GM13976 (cell line): ENCODE measurements at places on chromosomes 7 and 10.

DNA sequence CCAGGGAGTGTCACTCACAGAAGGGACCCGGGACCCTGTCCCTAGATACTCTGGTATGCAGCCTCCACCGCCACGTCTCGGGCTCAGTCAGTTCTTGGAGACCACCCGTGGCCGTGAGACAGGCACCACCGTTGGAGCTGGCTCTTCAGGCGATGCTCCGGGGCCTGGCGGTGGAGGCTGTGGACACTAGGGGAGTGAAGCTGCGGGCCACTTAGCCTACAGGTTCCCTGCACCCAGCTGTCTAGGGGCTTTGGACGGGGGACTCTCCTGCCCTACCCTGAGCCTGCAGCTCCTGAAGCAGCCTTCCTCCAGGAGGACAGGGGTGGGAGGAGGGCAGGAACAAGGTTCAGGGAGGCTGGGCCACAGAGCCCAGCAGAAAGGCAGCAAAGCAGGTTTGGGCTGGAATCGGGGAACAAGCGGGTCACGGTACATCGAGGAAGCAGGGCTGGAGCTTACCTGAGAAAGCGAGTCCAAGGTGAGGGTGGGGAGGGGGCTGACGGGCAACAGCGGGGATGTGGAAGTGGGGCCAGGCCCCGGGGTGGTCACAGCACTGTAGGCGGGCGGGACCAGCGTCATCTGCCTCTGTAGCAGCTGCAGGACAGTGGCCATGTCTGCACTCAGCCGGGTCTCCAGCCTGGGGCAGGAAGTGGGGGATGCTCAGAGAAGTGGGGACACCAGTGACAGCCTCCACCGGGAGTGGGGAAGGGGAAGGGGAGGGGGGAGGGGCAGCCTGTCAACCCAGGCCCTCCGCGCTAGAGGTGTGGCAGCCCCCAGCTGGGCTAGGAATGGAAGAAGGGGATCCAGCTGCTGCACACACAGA, 31.5 kb downstream of the KCNH2 start:
- DNase-seq: no peak

DNA sequence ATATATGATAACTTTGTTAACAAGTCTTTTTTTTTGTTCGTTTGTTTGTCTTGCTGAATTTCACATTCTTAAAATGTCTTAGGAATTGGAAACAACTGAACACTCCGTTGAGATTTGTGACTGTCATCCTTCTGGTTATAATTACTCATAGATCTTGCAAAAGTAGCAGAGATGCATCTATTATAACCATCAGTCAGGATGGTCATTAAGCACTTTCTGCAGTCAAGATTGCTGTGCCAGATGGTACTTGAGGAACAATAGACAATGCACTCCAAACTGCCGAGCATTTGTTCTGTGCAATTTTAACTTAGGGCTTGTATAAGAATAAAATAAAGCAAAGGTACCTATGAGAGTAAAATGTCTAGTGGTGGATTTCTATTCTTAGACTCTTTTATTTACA, 710.1 kb upstream of the KCND2 start:
- no peak for DNase-seq

DNA sequence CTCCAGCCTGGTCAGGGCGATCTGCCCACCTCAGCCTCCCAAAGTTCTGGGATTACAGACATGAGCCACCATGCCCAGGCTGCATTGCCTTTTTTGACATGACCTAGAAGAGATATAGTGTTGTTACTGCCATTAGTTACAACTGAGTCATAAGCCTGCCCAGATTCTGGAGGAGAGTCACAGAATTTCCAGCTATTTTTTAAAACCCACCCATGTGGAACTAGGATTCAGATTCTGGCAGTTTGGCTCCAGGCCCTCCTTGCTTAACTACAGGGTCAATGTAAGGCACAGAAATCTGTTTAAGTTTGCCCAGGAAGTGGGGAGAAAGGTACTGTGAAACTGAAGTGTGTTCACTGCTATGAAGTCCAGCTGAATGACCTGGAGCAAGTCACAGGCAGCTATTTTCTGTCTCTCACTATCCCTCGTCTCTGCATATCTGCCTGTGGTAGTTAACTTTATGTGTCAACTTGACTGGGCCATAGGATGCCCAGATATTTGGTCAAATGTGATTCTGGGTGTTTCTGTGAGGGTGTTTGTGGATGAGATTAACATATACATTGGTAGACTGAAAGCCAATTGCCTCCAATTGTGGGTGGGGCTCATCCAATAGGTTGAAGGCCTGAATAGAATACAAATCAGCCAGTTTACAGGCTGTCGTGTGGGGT, 8.4 kb upstream of the MARVELD1 start:
- no peak for DNase-seq

DNA sequence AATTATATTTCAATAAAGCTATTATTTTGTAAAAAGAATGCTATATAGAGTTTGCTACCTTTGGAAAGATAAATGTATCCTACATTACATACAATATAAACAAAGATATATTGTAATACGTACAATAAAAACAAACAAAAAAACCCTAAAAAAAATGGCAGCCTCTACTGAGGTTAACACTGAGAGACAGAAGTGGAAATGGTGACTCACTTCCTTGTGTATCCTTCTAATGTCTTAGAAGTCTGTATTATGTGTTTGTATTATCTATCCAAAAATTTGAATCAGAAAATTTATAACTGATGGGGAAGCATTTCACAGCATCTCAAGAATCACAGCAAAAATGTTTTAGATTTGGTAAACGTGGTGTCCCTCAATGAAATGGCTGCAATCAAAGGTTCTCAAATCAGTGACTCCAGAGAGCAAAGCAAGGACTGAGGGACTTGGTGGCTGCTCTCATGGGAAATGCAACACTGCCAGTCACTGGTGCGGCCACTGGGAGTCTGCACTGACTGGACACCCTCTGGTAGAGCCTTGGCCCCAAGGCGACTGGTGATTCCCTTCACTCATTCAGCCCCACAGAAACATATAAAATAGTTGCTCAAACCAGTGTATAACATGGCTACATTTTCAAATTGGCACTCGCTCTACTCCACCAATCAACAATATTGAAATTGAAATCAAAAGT, 53.8 kb downstream of the PANK1 start:
- no peak for DNase-seq

- DNase-seq: no peak
Measured at GRCh38 chr10:22339761-22340328, 5.5 kb upstream of the SPAG6 start.

GRCh38 chr10:119263951-119264617, 56.7 kb downstream of the GRK5 start:
- no peak for DNase-seq

- DNase-seq: no peak
Measured at GRCh38 chr7:142066536-142066935, 45.0 kb upstream of the MGAM2 start.

DNA sequence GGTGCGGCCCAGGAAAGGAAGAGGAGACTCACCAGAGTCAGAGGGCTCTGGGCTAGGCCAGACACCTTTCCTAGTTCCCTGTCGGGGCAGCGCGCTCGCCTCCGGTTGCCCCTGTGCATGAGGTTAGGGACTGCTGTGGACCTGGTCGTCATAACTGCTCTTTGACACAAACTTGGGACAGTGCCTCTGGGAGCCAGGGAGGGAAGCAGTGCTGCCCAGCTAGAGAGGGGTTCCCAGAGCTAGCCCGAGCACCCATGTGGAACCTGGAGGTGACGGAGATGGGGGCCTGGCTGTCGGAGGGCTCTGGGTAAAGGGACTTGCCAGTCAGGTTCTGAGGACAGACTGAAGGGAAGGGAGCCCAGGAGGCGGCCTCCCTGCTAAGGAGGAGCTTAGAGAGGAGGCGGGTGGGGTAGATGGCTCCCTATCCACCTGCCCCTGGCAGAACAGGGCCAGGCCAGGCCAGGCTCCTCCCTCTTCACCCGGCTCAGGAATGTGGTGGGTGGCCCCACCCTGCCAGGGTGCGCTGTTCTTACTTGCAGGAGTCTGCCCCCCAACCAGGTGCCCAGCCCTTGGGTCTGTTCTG, 29.7 kb downstream of the AGAP3 start:
- DNase-seq: no peak

DNA sequence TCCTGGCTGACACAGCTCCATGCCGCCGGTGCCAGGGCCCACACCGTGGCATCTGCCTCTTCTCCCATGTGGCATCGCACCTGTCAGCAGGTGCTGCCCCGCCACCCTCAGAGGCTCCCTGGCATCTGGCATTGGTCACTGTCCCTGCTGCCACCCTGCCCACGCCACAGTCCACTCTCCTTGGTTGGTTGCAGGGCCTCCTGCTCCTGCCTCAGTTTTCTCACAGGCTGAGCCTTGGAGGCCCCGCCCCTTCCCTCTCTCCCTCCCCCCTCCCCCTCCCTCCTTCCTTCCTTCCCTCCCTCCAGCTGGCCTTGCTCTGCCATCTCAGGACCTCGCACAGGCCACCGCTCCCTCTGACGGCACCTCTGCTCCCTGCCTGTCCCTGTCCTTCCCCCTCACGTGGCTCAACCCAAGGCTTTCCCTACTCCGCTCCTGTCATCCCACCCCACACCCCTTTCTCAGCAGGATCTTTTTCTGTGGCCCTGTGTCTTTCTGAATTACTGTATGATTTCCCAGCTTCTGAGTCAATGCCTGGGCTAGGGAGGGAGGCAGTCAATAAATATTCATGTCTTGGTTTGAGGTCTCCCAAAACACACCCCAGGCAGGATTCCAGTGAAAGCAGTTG, 87.4 kb downstream of the INPP5A start:
- DNase-seq: no peak

DNA sequence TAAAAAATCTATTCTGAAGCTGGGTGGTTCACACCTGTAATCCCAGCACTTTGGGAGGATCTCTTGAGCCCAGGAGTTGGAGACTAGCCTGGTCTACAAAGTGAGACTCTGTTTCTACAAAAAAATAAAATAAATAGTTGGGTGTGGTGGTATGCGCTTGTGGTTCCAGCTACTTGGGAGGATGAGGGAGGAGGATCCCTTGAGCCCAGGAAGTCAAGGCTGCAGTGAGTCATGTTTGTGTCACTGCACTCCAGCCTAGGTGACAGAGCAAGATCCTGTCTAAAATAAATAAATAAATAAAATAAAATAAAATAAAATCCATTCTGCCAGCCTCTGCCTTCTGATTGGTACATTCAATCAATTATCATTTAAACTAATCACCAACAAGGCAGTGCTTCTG, 17.5 kb downstream of the ZNF33A start:
- DNase-seq: no peak

DNA sequence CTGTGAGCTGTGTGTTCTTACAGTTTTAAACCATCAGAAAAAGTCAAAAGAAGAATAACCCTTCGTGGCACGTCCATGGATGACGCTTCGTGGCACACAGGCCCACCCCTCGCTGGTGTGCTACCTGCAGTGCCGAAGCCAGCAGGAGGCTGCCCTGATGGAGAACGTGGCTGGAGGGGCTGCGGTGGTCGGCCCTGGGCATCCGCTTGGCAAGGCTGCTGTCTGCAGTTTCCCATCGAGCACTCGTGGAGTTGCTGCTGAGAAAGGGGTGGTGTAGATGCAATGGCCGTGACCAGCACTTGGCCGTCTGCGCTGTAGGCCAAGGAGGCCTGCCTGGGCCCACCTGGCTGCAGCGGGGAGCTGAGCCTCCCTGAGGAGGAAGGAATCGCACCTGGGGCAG, 3.2 kb upstream of the ADGRA1 start:
- no peak for DNase-seq

DNA sequence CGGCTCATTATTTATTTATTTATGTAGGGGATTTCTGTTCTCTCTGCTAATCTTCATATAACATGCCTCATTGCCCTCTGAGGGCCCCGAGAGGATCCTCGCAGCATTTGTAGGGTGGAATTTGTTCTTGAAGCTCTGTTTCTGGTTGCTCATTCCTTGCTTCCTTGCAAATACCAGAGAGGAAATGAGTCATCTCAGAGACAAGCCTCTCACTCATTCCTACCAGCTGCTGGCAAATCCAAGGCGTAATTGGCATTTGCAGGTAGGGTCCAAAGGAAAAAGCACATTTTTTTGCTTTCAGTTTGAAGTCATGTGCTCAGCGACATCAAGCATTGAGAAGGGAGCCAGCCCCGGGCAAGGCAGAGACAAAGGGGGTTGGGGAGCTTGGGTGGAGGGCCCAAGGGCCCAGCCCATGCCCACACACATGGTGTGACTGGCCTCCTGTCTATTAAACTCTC, 501.6 kb downstream of the GALNT17 start:
- DNase-seq: no peak

GRCh38 chr7:126185959-126186580, 1066.7 kb downstream of the GRM8 start:
- no peak for DNase-seq

DNA sequence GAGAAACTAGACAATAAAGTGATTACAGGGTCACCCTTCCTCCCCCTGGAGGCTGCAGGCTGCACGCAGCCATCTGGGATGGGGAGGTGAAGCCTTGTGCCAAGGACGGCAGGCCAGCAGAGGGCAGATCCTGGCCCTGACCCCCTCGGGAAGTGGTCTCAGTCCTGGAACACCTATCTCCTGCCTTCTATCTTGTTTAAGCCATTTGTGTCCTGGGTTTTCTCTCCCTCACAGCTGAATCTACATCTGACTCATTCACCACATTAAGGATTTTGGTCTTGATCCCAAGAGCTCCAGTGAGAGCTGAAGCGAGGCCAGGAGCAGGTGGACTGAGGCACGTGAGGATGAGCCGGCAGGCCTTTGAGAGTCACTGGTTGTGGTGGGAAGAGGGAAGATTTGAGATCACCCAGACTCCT, 16.4 kb upstream of the PARP12 start:
- DNase-seq: no peak

GRCh38 chr7:101828301-101829020, 11.0 kb downstream of the CUX1 start:
- peak; percentile 53 for DNase-seq

- DNase-seq: no peak
Measured at GRCh38 chr10:110778211-110778610, 93.5 kb upstream of the PDCD4 start.

DNA sequence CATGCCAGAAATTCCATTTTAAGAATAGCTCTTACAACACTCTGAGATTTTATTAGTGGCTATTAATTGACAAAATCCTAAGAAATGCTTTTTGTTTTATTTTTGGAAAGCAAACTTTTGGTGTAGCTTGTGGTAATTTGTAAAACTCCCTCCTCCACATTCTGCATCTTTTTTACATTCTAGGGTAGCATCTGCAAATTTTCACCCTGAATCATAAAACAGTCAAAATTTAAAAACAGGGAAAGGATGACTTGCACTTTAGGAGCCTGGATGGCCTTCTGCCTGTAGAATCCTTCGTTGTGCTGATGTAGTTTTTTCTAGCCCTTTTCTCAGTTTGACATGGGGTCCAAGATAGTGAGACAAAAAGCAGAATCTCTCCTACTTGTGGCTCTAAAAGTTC, 316.1 kb downstream of the ADRA2A start:
- no peak for DNase-seq

DNA sequence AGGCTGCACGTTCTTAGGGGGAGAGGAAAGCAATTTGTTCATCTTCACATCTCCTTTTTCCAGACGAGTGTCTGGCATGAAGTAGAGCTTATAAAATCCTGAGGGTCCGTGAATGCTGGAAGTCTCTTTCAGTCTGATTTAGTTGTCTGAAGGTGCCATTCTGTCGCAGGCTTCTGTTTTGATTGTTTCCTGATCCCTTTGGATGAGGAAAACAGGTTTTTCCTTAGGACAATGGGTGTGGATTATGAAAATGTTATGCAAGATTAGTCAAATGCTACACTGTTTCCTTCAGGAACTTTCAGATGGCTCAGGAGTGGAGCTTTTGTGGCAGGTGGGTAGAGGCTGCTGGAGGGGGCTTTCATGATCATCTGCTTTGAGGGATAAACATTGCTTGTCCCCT, at the start of gene ITPRID1:
ITPRID1 (plus strand) TSS at position 301 of the 400 bp plus-strand sequence. CDS start 38,935 bp downstream, outside the sequence.
- DNase-seq: no peak

GRCh38 chr7:29127527-29127926, 18.8 kb downstream of the CPVL start:
- no peak for DNase-seq
